ENCODE measurements at places on chromosomes 5 and 9.

GRCh38 chr9:24487250-24487861 lies 58.3 kb downstream of the IZUMO3 start:
- DNase-seq = no peak
- no peaks in the 10 kb centered on the region for H3K27me3 ChIP-seq
- H3K27ac ChIP-seq = no peak overlapping the region
- no peaks in the 10 kb centered on the region for H3K4me1 ChIP-seq
- H3K4me3 ChIP-seq = no peak overlapping the region

- H3K27ac ChIP-seq = no peak overlapping the region
- H3K36me3 ChIP-seq = no peaks in the 10 kb centered on the region
- H3K27me3 ChIP-seq = no peaks in the 10 kb centered on the region
- no peak for DNase-seq
- H3K4me1 ChIP-seq = no peaks in the 10 kb centered on the region
- no peak overlapping the region for H3K4me3 ChIP-seq
Measured at GRCh38 chr9:101064206-101064605, 35.7 kb downstream of the PLPPR1 start.

GRCh38 chr9:110282739-110283081 lies 26.4 kb upstream of the TXN start:
- H3K4me1 ChIP-seq = no peaks in the 10 kb centered on the region
- no peak overlapping the region for H3K4me3 ChIP-seq
- no peak for DNase-seq
- no peaks in the 10 kb centered on the region for H3K36me3 ChIP-seq

DNA sequence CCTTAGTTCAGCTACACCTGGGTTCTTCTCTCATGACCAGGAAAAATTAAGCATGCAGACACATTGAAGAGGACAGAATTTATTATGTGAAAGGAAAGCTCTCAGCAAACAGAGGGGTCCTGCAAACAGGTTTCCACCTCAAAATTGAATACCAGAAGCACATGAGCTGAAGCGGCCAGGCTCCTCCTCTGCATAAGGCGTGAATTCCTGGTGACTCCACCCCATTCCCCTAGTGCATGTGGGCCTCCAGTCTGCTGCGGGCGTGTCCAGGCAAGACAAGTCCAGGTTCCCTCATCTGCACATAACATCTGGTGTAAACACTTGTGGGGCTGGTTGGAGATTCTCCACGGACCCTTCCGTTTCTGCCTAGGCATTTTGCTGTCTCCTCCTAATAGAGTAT lies 1156.4 kb downstream of the FOXD4L5 start:
- H3K27me3 ChIP-seq = no peaks in the 10 kb centered on the region
- no peak overlapping the region for H3K27ac ChIP-seq
- DNase-seq = no peak
- no peaks in the 10 kb centered on the region for H3K4me1 ChIP-seq
- H3K36me3 ChIP-seq = no peaks in the 10 kb centered on the region
- no peak overlapping the region for H3K4me3 ChIP-seq

GRCh38 chr5:50667023-50667652 lies 701 bp downstream of the PARP8 start:
- no peaks in the 10 kb centered on the region for H3K36me3 ChIP-seq
- H3K4me1 ChIP-seq = no peaks in the 10 kb centered on the region
- peak; percentile 63 for DNase-seq
- H3K4me3 ChIP-seq = peak overlapping the region; percentile 87

DNA sequence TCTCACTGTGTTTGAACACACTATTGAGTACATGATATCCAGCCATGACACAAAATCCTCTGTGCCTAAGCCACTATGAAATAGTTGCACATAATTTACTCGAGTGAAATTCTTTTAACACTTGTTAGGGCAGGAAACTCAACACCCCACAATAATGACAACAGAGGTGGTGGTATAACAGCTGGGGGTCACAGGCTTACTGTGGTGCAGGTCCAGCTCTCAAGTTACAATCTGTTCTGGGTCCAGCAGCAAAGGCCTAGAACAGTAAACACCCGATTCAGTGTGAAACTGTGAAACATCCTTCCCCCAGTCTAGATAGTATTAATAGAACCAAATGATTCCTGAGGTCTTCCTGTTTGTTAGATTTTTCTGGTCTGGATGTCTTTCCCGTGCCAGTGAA lies 102.9 kb upstream of the APC start:
- DNase-seq = no peak
- H3K4me3 ChIP-seq = no peak overlapping the region

- no peaks in the 10 kb centered on the region for H3K36me3 ChIP-seq
- H3K4me1 ChIP-seq = peaks cover 6% of the 10 kb centered on the region
- no peak overlapping the region for H3K27ac ChIP-seq
- DNase-seq = no peak
- no peaks in the 10 kb centered on the region for H3K27me3 ChIP-seq
- H3K4me3 ChIP-seq = no peak overlapping the region
Measured at GRCh38 chr5:65261499-65261898, 220.2 kb downstream of the ADAMTS6 start.

DNA sequence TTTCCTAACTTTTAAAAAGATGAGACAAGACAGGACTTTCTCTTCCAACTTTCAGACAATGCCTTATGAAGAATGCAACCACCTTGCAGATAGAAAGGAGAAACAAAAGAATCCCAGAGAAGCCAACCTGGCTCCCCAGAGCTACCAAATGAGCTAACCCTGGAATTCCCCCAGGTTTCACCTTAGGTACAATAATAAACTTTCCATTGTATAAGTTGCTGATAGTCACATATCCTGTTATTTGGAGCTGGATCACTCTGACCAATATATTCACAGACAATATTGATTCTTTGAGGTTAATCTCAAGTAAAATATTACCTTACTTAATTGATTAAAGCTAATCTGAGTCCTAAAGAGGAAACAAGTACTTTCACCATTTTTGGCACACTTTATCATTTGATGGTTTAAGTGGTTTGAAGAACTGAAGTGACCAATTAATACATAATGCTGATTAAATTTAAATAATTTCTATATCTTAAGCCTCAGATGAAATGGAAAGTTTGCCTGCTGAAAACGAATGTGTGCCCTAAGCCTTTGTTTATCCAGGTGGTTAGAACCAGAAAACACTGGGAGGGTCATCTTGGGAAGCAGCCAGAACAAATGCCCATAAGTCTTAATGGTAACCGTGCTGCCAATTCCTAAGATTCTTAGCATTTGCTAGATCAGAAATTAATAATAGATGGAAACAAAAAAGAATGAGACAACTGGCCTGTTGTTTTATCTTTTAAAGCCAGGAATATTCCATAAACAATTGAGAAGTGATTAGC lies 159.6 kb upstream of the SLC12A2 start:
- H3K36me3 ChIP-seq = no peaks in the 10 kb centered on the region
- no peak for DNase-seq
- no peaks in the 10 kb centered on the region for H3K4me1 ChIP-seq
- no peak overlapping the region for H3K4me3 ChIP-seq

DNA sequence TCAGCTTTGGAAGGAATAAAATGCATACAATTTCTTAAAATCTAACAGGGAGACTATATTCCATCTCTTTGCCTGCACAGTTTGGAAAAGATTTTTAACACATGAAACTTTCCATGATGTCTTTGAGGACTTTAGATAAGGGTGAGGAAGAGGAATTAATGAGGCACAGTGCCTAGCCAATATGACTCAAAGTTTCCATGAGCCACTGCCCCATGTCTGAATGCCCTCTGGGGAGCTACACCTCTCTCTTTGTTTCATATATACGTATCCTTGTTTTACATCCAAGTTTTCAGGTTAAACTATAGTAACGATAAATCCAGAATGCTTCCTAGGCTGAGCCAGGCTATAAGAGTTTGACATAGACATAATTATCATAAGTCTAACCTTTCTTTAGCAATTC lies 349.3 kb upstream of the TLE4 start:
- H3K27me3 ChIP-seq = no peaks in the 10 kb centered on the region
- H3K4me1 ChIP-seq = no peaks in the 10 kb centered on the region
- no peak overlapping the region for H3K27ac ChIP-seq
- H3K36me3 ChIP-seq = no peaks in the 10 kb centered on the region
- H3K4me3 ChIP-seq = no peak overlapping the region
- no peak for DNase-seq

- no peak overlapping the region for H3K4me3 ChIP-seq
- DNase-seq = peak; percentile 10
- no peaks in the 10 kb centered on the region for H3K27me3 ChIP-seq
- no peak overlapping the region for H3K27ac ChIP-seq
- H3K4me1 ChIP-seq = no peaks in the 10 kb centered on the region
Measured at GRCh38 chr5:51829230-51829629, 446.0 kb downstream of the ISL1 start.
